Effector memory CD4-positive, alpha-beta T cell (primary cell): ENCODE measurements at places on chromosomes 6 and 20.

GRCh38 chr6:133277900-133278545 is 36.9 kb downstream of the EYA4 start:
- DNase-seq = no peak
- H3K4me3 ChIP-seq = no peak overlapping the region
- no peaks in the 10 kb centered on the region for H3K36me3 ChIP-seq
- no peaks in the 10 kb centered on the region for H3K27me3 ChIP-seq
- H3K4me1 ChIP-seq = no peaks in the 10 kb centered on the region

- H3K36me3 ChIP-seq = peaks cover 10% of the 10 kb centered on the region
- H3K4me1 ChIP-seq = no peaks in the 10 kb centered on the region
- H3K4me3 ChIP-seq = no peak overlapping the region
- no peak for DNase-seq
- H3K27me3 ChIP-seq = no peaks in the 10 kb centered on the region
Observed at GRCh38 chr6:28090917-28091586, 10.7 kb downstream of the ZNF165 start.

- H3K4me1 ChIP-seq = no peaks in the 10 kb centered on the region
- H3K36me3 ChIP-seq = no peaks in the 10 kb centered on the region
- peak; percentile 47 for DNase-seq
Observed at GRCh38 chr20:35994994-35995453, 26.6 kb downstream of the CNBD2 start.

DNA sequence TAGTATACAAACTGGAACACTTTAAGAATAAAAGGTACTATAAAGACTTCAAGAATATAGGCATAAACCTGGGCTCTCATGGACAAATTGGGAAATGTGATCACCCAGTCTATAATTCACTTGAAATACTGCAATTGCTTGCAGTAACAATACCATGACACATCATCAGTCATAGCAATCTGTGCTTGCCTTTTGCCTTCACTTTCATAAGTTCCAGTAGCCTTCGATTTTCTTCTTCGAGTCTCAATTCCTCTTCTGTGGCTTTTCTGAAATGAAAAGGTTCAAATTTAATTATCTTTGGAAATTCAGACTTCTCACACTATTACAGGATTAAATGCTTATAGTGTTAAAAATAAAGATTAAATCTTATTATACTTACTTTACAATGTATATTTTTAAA is 96.3 kb upstream of the ZBTB24 start:
- H3K27ac ChIP-seq = no peak overlapping the region
- H3K27me3 ChIP-seq = no peaks in the 10 kb centered on the region
- no peak for DNase-seq
- H3K36me3 ChIP-seq = no peaks in the 10 kb centered on the region
- H3K4me3 ChIP-seq = no peak overlapping the region
- no peaks in the 10 kb centered on the region for H3K4me1 ChIP-seq

GRCh38 chr6:139114746-139115145 is 20.1 kb upstream of the HECA start:
- no peak for DNase-seq
- H3K27me3 ChIP-seq = no peaks in the 10 kb centered on the region
- peak overlapping the region; percentile 41 for H3K27ac ChIP-seq
- no peaks in the 10 kb centered on the region for H3K36me3 ChIP-seq
- no peak overlapping the region for H3K4me3 ChIP-seq

DNA sequence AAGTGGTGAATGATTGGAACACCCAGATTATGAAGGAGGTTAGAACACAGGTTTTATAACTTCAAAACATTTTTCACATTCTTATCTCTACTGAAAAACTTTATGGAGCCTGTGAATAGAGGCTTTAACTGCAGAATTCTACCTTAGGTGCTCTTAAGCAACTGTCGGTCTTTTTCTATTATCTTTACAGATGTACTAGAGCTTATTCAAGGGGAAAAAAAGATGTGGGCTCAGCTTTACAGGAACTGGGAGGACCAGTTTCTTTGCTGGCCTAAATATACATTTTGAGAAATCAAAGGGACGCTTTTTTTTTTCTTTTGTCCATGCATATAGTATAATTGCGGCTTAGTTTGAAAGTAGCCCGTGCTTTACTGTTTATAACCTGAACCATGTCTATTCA is 58.9 kb downstream of the UST start:
- H3K36me3 ChIP-seq = no peaks in the 10 kb centered on the region
- H3K4me1 ChIP-seq = no peaks in the 10 kb centered on the region
- H3K27me3 ChIP-seq = no peaks in the 10 kb centered on the region
- no peak for DNase-seq
- no peak overlapping the region for H3K4me3 ChIP-seq

DNA sequence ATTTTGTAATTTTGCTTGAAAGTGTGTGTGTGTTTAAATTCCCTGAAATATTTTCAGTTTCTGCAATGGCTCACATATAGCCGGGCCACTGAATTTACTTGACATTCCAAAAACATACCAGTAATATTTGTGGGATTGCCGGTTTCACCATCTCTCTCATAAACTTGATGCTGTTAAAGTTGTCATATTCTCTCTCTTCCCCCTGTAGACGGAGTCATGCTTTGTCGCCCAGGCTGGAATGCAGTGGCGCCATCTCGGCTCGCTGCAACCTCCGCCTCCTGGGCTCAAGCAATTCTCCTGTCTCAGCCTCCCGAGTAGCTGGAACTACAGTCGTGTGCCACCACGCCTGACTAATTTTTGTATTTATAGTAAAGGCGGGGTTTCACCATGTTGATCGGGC is 122.1 kb downstream of the TIAM2 start:
- H3K27me3 ChIP-seq = no peaks in the 10 kb centered on the region
- H3K4me1 ChIP-seq = no peaks in the 10 kb centered on the region
- no peaks in the 10 kb centered on the region for H3K36me3 ChIP-seq
- no peak overlapping the region for H3K27ac ChIP-seq
- no peak overlapping the region for H3K4me3 ChIP-seq

DNA sequence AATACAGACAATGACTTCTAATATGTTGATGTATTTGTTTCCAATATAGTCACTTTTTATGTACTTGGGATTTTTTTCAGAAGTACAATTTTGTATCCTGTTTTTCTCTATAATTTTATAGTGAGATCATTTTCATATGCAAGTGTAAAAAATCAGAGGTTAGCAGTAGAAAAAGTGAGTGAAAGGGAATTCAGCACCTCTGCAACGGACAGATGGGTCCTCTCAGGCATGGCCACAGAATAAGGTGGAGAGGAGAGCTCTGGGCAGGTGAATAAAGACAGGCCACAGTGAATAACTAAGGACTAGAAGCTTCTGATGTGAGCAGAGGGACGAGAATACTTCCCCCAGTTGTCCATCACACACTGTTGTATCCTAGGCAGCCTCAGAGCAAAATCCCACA is 210.1 kb upstream of the CNR1 start:
- no peaks in the 10 kb centered on the region for H3K27me3 ChIP-seq
- no peak overlapping the region for H3K27ac ChIP-seq
- no peaks in the 10 kb centered on the region for H3K4me1 ChIP-seq
- H3K36me3 ChIP-seq = no peaks in the 10 kb centered on the region
- DNase-seq = no peak

DNA sequence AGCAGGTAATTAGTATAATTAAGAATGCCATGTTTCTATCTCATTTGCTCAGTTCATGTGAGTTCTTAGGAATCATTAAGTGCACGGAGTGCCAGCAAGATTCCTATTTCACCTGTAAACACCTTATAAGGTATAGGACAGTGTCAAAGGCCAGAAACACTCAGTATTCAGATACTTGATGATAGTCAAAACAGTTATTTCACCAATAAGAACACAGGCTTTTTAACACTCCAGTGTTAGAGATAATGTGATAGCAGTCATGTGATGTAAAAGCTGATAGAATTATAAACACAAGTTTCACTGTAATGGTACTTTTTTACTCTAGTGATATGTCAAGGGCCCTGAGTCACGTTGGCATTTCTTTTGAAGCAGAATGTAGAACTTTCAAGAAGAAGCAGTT is at the start of gene GPRC6A:
GPRC6A (minus strand) TSS at position 101 of the 400 bp plus-strand sequence; CDS start at position 31, 70 bp downstream.
- no peaks in the 10 kb centered on the region for H3K36me3 ChIP-seq
- no peak for DNase-seq
- H3K27me3 ChIP-seq = no peaks in the 10 kb centered on the region
- H3K4me3 ChIP-seq = no peak within 1 kb of the TSS
- H3K4me1 ChIP-seq = no peaks in the 10 kb centered on the region
- H3K27ac ChIP-seq = no peak within 1 kb of the TSS

GRCh38 chr6:106490974-106491373 is 130.5 kb downstream of the CRYBG1 start:
- no peaks in the 10 kb centered on the region for H3K4me1 ChIP-seq
- DNase-seq = no peak
- H3K27ac ChIP-seq = no peak overlapping the region
- no peak overlapping the region for H3K4me3 ChIP-seq
- no peaks in the 10 kb centered on the region for H3K27me3 ChIP-seq
- no peaks in the 10 kb centered on the region for H3K36me3 ChIP-seq

GRCh38 chr20:33410081-33410742 is 8.9 kb upstream of the CDK5RAP1 start:
- H3K4me1 ChIP-seq = no peaks in the 10 kb centered on the region
- H3K27ac ChIP-seq = no peak overlapping the region
- no peak for DNase-seq
- H3K36me3 ChIP-seq = peaks cover 14% of the 10 kb centered on the region
- no peak overlapping the region for H3K4me3 ChIP-seq
